Endothelial cell (in vitro differentiated cells): ENCODE measurements at places on chromosomes 6 and 20.

DNA sequence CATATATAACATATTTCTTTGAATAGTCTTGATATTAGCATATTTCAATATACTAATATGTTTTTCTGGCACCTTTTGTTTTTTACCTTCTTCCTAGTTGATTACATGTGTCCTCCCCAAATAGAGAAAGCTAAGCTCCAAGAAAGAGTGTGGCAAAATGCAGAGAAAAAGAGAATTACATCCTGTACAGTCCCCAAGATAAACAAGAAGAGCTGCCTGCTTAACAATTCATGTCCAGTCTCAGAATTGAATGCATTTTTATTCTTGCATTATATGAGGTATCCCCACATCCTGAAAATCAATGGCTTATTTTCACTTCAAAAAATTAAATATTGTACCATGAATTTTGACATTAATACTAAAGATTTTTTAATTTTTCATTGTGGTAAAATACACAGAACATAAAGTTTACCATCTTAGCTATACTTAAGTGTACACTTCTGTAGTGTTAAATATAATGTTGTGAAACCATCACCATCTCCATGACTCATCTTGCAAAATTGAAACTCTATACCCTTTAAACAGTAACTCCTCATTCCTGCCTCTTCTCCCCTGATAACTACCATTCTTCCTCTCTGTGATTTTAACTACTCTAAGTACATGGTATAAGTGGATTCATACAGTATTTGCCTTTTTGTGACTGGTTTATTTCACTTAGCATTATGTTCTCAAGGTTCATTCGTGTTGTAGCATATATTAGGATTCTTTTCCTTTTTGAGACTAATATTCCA lies 490.3 kb downstream of the COL12A1 start:
- DNase-seq = no peak

GRCh38 chr6:148530976-148531375 lies 188.3 kb downstream of the SASH1 start:
- no peak for DNase-seq

- no peak for DNase-seq
Measured at GRCh38 chr20:50277064-50277415, 86.4 kb downstream of the CEBPB start.

- peak; percentile 81 for DNase-seq
Measured at GRCh38 chr20:46349035-46349741, 40.9 kb upstream of the CDH22 start.

- no peak for DNase-seq
Measured at GRCh38 chr6:85420551-85420950, 29.3 kb upstream of the NT5E start.

DNA sequence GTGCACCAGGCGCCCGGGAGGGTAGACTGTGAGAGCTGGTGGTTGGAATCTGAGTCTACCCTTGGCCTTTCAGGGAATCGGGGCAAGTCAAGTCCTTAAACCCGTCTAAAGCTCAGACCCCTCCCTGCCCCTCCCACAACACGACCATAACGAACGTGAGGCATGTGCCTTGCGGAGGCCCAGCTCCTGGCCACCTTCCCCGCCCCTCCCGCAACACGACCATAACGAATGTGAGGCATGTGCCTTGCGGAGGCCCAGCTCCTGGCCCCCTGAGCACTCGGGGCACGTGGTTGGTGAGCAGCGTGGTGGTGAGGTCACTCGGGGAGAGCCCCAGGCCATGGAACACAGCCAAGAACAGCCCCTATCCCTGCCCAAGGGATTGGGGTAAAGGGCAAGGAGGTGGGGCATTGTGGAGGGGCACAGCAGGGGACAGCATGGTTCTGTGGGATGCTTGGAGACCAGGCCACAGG lies 132.2 kb downstream of the TAF4 start:
- DNase-seq = no peak

DNA sequence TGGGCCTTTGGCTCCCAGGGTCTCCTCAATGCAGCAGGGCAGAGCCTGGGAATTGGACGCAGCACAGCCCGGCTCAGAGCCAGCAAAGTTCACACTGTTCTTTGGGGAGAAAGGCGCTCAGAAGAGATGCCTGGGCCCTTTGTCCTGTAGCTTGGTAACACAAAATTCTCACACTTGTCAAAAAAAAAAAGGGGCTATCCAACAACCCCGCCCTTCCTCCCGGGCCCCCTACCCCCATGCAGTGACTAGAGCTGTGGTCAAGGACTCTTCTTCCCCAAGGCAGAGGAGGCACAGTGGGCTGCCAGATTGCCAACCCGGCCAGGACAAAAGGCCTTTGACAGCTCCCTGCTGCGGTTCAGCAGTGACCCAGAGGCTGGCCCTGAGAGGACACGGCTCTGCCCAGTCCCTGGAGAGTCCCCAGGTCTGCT lies 2.0 kb downstream of the NKAIN4 start:
- DNase-seq = no peak

- DNase-seq = no peak
Measured at GRCh38 chr6:149846321-149846720, 17.8 kb downstream of the LRP11 start.

DNA sequence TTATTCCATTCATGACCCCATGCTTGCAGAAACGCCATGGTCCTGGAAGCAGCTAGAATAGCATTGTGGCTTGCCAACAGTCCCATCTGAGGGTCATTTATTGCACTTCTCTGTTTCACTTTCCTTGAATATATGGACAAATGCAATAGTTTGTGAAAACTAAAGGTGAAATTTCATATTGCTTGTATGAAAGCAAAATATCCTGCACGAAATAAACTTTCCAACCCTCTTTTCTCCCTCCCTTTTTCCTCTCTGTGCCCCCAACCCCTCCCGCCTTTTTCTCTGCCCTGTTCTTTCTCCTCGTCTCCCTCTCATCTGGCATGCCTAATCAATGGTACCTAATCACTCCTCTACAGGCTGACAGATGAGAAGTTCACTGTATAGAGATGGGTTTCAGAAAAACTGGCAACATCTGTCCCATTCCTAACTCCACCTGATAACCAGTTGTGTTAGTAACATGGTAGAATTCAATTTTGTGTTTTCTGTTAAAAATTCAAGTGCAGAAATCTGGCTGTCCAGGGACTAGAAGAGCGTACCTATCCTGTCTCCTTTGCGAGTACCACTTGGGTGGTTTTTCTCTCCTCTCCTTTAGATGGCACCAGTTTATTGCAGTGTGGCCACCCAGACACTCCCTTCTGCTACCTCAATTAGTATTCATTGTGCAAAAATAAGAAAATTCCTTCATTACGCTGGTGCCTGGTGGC lies 198.6 kb downstream of the FOXA2 start:
- no peak for DNase-seq

- DNase-seq = no peak
Measured at GRCh38 chr6:27888566-27888965, 23.6 kb downstream of the OR2B2 start.

- DNase-seq = no peak
Measured at GRCh38 chr6:36328600-36328999, 8.1 kb downstream of the BNIP5 start.

DNA sequence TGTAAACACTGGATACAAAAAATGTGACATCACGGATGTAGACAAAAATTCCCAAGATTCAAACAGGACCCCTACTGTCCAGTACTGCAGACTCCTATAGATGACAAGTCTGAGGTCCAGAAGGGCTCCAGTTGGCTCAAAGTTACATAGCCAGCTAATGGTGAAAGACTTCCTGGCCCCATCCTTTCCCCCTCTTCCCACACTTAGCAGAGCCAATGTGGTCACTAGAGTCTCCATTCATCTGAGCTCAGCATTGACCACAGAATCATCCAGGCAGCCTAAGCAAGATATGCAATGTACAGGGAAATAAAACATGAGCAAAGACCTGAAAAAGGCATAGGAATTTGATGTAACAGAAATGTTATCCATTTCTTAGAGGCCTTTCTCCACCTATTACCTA lies 180.5 kb downstream of the ADAT2 start:
- DNase-seq = no peak
